Ovary (tissue), 10 donors: ENCODE measurements at places on chromosomes 3 and 15.

GRCh38 chr3:115211810-115212492, 64.9 kb upstream of the ZBTB20 start:
- no peaks in the 10 kb centered on the region for H3K27me3 ChIP-seq
- H3K4me3 ChIP-seq, result no peak overlapping the region
- H3K4me1 ChIP-seq, result no peaks in the 10 kb centered on the region
- DNase-seq, result no peak
- no peak overlapping the region for H3K27ac ChIP-seq

DNA sequence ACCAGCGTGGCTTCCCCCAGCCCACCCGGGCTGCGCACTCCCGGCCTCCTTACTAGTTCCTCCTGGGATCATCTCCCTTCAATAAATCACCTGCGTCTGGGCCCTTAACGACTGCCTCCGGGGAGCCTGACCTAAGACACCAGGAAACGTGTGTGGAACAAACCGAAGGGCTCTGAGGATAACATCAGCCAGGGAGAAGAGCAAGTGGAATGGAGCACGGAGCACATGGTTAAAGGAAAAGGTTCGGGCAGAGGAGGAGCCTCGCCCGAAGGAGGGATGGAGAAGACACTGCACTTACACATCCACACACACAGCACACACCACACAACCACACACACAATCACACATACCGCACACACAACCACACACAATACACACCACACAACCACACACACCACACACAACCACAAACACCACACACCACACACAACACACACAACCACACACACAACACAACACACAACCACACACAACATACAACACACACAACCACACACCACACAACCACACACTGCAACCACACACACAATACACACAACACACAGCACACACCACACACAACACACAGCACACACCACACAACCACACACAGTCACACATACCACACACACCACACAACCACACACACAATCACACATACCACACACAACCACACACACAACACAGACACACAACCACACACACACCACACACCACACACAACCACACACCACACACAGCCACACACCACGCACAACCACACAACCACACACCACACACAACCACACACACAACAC, 24.7 kb downstream of the CPN2 start:
- peaks cover 8% of the 10 kb centered on the region for H3K4me1 ChIP-seq
- H3K4me3 ChIP-seq, result no peak overlapping the region
- H3K27ac ChIP-seq, result no peak overlapping the region
- no peaks in the 10 kb centered on the region for H3K27me3 ChIP-seq
- H3K36me3 ChIP-seq, result no peaks in the 10 kb centered on the region

- no peak overlapping the region for H3K27ac ChIP-seq
- H3K27me3 ChIP-seq, result no peaks in the 10 kb centered on the region
- DNase-seq, result no peak
- no peak overlapping the region for H3K4me3 ChIP-seq
These were observed 180.6 kb downstream of the CHL1 start for GRCh38 chr3:377158-377561.

DNA sequence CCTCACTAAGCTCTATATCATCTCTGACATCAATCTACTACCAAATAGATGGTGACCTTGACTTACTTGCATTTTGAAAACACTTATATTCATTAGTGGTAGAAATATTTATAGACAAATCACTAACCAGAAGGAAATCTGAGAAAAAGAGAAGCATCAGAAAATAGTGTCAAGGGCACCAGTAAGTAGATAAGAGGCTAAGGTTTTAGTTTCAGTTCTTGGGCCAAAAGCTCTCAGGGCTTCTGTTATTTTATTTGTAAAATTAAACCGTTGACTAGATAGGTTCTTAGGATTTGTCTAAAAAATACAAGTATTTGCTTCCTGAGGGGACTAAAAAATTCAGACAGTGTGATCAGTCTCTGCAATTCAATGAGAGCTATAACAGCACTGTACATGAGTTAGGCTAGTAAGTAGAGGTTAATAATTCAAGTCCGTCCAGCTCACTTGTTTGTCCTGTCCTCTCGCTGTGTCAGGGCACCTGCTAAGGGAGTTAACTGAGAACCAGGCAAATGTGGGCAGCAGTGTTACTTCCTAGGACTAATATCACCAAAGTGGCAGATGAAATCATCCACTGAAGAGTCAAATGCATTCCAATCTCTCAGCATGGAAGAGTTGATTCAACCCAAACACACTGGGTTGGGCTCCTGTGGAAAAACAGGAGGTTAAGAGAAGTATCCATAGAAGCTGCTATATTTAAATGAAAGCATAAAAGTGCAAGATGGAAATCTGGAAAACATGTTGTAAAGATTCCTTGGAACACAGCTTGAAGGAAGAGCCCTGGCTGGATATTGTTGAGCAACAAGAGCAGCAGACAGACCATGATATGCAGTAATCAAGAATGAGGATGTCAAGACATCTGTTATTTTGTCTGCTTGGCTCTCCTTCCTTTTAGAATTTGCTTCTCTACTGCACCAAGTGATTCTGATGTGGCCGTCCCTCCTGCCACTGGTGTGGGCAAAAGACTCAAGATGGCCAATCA, 134.9 kb upstream of the ZBTB20 start:
- no peaks in the 10 kb centered on the region for H3K36me3 ChIP-seq
- no peaks in the 10 kb centered on the region for H3K27me3 ChIP-seq
- H3K4me1 ChIP-seq, result peaks cover 2% of the 10 kb centered on the region
- no peak overlapping the region for H3K27ac ChIP-seq
- H3K4me3 ChIP-seq, result no peak overlapping the region
- DNase-seq, result no peak
